ENCODE measurements at places on chromosomes 12 and 14.

DNA sequence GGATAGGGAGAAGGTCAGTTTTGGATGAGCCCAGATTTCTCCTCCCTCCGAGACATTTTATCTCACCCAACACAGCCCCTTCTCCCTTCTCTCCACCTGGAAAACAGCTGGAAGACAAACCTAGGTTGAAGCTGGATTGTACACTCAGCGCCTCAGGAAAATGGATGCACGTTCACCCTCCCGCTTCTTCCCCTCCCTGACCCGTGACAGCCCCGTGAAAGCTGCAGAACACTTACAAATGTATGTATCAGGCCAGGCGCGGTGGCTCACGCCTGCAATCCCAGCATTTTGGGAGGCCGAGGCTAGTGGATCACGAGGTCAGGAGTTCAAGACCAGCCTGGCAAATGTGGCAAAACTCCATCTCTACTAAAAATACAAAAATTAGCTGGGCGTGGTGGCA lies 4.2 kb downstream of the RNU4-2 start:
- no peak for DNase-seq

DNA sequence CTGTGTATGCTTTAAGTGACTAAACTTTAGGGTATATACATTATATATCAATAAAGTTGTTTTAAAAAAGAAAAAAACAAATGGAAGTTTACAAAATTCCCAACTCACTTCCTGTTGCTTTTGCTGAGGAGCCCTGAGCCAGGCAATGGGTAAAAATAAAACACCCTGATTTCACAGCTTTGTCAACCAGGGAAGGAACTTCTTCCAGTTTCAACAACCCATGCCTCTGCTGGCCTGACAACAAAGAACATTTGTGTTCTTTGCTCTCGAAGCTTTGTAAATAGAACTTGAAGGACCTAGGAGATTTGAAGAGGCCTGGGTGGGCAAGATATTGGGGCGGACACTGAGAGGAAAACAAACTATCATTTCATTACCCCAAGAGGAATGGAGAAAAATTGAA lies 141.2 kb upstream of the NOS1 start:
- DNase-seq, result no peak

GRCh38 chr12:90683871-90684270 lies 271.1 kb downstream of the CCER1 start:
- DNase-seq, result no peak

DNA sequence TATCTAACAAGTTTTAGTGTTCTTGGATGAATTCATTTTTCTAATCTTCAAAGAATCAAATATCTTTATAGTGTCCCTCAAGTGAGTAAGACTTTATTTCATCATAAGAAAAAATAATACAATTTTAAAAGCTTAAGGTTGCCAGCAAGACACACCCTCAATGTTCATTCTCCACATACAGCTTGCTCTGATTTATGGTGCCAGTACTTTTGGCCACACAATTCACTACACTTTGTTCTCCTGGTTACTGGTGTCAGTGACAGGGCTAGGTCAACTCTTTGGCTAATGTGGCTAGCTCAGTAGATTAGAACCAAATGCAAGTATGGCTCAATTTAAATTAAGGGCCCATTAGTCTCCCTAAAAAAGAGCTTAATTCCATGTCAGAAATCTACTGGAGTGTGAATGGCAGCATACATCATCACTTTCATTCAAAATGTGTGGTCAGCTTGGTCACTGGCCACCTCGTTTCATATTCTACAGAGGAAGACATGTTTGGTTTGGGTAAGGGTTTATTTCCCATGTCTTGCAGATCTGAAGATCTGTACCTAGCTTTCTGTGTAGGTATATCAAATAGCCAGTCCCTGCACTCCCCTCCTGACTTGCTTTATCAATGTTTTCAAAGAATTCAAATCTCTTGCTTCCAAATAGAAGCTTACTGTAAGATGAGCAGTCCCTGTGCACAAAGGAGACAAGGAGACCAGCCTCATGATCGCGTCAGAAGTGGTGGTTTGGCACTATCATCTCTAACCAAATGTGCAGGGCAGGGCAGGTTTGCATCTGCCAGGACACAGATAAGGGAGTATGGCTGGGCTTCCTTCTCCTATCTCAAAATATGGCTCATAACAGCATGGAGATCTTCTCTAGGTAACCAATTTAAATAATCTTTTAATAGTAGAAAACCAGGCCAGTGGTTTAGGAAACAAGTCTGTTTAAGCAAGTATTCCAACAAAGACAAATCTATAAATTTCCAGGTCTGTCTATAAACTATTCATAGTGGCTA lies 31.3 kb downstream of the HECTD4 start:
- DNase-seq, result no peak

DNA sequence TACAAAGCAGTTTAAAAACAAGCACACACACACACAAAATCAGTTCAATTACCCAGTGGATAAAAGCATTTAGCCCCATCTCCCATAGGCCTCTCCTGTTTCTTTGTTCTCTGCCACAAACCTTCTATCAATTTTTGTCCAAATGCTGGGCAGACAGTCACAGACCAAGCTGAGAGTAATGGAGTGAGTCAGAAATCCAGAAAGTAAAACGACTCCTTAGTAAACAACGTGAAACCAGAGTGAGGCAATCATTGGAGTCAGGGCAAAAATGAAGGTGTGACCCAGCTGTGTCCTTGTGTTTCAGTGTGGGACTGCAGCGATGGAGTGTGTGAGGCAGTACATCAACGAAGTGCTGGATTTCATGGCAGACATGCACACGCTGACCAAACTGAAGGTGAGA lies 102.0 kb downstream of the PRIMA1 start:
- DNase-seq, result no peak

GRCh38 chr12:2222691-2223090 lies 169.9 kb downstream of the CACNA1C start:
- no peak for DNase-seq
